ENCODE measurements at places on chromosomes 13 and 19.

DNA sequence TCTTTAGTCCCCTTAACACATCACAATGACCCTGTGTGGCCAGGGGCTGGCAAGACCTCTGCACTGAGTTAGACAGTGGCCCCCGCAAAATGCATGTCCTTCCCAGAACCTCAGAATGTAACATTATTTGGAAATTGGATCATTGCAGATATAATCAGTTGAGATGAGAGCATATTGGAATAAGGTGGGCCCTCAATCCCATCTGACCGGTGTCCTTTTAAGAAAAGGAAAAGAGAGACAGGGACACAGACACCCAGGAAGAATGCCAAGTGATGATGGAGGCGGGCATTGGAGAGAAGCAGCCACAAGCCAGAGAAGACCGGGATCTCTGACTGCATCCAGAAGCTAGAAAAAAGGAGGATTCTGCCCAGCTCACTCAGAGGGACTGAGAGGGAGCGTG lies 1.8 kb downstream of the FAM187B start:
- no peak for DNase-seq

DNA sequence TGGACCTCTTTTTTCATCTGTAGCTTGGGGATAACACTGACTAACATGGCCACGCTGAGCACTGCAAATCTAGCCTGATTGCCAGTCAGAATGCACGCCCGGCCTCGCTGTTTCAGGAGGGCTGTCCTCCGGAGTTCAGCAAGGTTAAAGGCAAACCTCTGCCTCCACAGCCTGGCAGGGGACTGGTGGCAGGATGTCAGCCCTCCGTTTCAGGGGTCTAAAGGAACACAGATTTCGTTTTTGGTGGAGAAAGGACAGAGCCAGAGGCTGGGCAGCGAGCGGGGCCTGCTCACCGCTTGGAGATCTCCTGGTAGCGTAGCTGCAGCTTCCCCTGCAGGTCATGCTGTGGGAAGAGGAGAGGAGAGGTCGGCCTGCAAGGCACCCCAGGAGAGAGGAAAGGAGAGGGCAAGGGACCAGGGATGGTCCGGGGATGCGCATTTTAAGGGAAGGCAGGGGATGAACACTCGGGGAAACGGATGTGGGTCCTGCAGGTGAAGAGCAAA lies 560 bp downstream of the NDUFA7 start:
- DNase-seq, result no peak

DNA sequence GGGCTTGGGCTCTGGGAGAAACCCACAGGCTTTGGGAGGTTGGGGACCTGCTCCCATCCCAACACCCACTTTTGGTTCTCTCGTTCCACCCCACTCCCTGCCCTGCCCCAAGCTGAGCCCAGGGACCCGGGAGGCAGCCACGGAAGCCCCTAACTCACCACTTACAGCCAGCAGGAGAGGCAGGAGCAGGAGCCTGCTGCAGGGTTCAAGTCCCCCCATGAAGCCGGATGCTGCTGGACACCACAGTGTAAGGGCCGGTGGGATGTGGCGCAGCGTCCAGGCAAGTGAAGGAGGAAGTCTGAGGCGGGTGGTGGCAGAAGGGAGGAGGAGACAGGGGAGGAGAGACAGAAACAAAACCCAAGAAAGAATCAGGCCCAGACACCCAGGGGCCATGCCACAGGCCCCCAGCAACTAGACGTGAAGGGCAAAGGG lies at the start of gene TYROBP:
Gene TYROBP, minus strand, starts transcription at position 286 of the 432 bp plus-strand sequence. Its CDS starts 67 bp downstream, at position 219.
- DNase-seq, result no peak

- DNase-seq, result peak; percentile 35
Observed at GRCh38 chr19:49592486-49593232, 1.7 kb downstream of the PRR12 start.

GRCh38 chr13:75751350-75751749 lies 115.2 kb downstream of the LMO7 start:
- DNase-seq, result no peak

GRCh38 chr13:27504868-27505194 lies 54.5 kb upstream of the MTIF3 start:
- no peak for DNase-seq

DNA sequence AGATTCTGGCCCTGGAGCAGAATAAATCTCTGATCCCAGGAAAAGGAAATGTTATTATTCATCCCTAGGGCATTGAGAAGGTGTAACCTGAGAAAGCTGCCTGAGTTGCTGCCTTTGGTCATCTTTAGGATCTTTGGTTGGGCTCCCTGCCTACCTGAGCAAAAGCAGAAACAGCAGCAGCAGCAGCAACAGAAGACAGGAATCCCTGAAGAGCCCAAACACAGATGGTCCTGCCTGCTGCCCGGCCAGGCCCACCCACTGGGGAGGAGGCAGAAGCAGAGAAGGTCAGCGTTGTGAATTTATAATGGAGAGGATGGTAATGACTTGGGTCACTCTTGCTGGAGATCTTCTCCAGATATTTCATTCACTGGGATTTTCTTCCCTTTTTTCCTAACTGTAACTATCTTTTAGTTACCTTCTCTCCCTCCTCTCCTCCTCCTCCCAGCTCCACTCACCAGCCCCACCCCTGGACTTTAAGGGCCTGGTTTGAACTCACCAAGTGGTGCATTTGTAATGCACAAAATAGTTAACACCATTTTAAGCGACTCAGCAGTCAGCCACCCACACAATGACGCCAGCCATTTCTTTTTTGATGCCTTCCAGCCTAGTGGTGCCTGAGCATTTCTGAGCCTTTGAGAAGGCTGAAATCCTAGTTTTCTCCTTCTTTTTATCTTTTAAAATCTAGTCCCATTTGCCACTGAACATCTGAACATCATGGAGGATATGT lies 91.7 kb downstream of the HSPH1 start:
- DNase-seq, result no peak

GRCh38 chr13:112251930-112252585 lies 124.1 kb upstream of the SPACA7 start:
- DNase-seq, result no peak

GRCh38 chr19:5216141-5216847 lies 124.3 kb downstream of the PTPRS start:
- no peak for DNase-seq

DNA sequence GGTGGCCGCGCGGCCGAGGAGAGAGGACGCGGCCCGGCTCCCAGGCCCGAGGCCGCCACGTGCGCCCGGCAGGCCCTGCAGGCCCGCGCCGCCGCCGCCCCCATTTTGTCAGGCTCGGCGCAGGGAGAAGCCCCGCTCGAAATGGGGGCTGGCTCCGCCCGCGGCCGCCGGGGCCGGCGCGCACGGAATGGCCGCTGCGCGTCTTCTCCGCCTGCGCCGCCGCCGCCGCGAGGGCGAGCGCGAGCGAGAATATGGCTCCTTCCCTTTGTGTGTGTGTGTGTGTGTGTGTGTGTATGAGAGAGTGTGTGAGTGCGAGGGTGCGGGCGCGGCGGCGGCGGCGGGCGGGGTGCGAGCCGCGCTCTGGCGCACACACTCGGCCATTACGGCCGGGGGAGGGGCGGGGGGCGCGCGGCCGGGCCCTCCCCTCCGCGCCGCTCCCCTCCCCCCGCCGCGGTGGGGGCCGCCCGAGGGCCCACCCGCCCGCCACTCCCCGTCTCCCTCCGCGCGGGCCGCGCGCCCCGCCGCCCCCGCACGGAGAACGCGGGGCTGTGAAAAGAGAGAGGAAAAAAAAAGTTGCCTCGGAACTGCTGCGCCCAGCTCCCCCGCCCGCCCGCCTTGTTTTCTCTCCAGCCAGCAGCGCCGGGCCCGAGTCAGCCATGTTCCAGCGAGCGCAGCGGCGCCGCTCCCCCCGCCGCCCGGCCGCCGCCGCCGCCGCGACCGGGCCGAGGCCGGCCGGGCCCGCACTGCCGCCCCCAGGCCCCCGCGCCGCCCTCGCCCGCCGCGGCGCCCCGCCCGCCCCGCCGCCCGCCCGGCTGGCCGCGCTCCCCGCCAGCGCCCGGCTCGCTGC lies 1.0 kb downstream of the HMGB1 start:
- peak; percentile 62 for DNase-seq

GRCh38 chr19:15935167-15935702 lies 906 bp upstream of the CYP4F11 start:
- DNase-seq, result no peak

GRCh38 chr13:62433660-62434059 lies 1018.0 kb upstream of the PCDH20 start:
- no peak for DNase-seq

- DNase-seq, result peak; percentile 68
Observed at GRCh38 chr19:34365463-34366401, 736 bp downstream of the GPI start.

- no peak for DNase-seq
Observed at GRCh38 chr19:1220976-1221903, 15.7 kb downstream of the STK11 start.

GRCh38 chr19:19451429-19452242 lies 46.2 kb downstream of the GATAD2A start:
- DNase-seq, result no peak

GRCh38 chr19:47036097-47036651 lies 12.2 kb downstream of the TMEM160 start:
- DNase-seq, result no peak

DNA sequence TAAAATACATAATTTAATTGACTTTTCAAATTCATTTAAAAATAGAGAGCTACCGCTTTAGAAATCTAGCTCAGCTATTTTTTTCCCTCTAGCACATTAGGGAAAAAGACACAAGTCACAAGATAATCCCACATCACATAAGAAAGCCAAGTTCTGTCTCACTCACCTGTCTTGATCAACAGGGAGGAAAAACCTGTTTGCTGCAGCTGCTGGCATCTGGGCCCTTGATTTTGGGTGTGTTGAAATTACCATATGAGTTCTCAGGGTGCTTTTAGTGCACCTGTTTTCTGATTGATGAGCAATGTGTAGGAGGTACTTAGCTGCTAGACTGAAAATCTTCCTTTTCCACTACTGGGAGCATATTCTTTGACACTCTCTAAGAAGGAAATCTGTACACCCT lies 53.8 kb downstream of the ZDHHC20 start:
- DNase-seq, result no peak

- no peak for DNase-seq
Observed at GRCh38 chr13:48600374-48601364, 53.1 kb upstream of the CYSLTR2 start.

DNA sequence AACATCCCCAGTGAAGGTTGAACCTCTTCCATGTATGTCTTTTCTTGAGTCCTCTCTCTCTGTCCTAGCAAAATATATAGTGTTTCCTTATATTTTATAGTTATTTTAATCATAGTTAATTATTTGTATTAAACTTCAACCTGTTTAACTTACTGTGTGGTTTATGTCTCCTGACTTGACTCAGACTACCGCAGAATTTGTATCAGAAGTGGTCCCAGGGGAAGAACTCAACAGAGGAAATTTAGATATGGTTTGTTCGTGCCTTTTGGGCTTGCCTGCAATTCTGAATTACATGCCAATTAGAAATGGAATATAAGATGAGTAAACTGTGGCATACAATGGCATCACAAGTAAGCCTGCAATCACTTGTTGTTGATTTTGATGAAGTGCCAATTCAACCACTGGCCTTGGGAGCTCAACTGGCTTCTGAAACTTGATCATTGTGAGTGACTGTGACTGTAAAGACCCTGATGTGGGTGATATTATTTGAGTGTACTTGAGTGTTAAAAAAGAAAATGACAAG lies 1459.5 kb upstream of the PCDH20 start:
- DNase-seq, result no peak

GRCh38 chr13:24748061-24748400 lies 15.9 kb upstream of the RNF17 start:
- no peak for DNase-seq

DNA sequence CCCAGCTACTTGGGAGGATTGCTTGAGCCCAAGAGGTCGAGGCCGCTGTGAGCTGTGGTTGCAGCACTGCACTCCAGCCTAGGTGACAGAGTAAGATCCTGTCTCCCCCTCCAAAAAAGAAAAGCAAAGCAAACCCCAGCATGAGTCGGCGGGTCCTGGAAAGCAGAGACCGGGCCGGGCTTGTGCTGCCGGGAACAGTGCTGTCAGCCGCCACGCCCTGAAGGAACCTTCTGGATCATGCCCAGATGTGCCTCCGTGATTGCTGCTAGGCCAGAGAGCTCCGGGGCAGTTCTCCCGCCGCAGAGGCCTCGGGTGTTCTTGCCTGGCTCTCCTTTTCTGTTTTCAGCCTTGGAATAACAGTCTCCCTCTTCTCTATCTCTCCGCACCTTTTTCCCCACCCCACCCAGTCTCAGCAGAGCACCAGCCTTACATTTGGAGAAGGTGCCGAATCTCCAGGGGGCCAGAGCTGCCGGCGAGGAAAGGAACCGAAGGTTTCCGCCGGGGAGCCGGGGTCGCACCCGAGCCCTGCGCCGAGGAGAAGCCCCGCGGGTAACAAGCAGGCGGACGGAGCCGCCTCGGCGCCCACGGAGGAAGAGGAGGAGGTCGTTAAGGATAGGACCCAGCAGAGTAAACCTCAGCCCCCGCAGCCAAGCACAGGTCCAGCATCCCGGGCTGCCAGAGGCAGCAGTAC lies 181.9 kb downstream of the STK24 start:
- DNase-seq, result no peak

DNA sequence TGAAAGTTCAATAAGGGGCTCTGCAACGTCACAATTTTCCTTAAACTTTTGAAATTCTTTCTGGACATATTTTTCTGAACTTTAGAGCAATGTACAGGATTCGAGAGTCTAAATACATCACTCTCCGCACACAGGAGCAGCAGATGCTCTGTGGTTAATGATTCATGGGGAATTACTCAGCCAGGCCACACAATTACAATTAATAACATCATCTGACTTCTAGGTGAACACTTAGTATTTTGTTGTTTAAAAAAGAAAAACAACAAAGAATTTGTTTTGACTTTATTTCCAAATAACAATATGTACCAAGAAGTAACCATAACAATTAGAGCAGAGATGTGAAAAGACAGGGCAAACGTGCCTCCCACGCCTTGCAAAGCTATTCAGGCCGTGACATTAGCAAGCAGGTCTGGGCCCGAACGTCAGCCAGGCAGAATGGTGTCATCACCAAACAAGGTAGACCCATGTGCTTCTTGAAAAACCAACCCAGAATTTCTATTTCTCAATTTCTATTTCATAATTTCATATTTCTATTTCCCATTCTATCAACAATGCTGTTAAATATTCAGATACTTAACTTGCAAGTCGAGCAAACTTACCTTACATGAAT lies 236.3 kb downstream of the COL4A1 start:
- no peak for DNase-seq

DNA sequence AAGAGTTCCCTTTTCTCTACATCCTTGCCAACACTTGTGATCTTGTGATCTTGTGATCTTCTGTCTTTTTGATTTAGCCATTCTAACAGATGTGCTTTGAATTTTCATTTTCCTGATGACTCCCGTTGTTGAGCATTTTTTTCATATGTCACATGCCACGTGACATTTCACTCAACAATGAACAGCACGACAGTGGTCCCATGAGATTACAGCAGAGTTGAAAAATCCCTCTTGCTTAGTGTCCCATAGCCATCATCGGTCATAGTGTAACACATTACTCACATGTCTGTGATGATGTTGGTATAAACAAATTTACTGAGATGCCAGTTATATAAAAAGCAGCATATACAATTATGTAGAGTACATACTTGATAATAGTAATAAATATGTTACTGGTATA lies 256.1 kb upstream of the OBI1 start:
- no peak for DNase-seq

- no peak for DNase-seq
Observed at GRCh38 chr13:88806438-88806837, 1135.3 kb downstream of the SLITRK5 start.

Data from K562 (cell line).